Fibroblast of gingiva (primary cell): ENCODE measurements at places on chromosomes 1 and 21.

DNA sequence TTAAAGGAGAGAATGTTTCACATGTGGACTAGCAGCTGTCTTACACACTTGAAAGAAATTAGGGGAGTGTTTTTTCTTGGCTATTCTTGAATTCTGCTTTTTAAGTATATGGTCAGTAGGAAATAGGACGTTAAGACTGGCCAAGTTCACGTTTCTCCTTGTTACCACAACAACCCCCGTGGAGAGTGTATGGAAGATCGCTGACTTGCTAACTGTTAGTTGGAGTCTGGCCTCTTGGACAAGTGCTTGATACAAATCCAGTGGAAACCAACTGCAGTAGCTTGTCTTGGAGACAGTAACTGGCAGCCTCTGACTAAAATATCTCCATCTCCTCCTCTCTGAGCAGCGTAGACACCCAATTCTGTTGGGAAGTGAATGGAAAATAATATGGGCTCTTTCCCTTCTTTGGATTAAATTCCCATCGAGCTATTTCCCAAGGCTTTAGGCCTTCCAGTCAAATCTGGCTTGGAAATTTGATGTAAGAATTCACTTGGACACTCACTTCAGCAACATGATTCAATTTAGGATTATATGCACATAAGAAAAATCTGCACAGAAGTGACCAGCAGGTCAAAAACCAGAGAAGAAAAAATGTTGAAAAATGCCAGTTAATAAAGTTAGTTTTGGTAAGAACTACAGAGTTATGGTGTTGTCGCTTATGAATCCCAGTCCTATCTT is 3.6 kb upstream of the NFIA start:
- no peak for DNase-seq

DNA sequence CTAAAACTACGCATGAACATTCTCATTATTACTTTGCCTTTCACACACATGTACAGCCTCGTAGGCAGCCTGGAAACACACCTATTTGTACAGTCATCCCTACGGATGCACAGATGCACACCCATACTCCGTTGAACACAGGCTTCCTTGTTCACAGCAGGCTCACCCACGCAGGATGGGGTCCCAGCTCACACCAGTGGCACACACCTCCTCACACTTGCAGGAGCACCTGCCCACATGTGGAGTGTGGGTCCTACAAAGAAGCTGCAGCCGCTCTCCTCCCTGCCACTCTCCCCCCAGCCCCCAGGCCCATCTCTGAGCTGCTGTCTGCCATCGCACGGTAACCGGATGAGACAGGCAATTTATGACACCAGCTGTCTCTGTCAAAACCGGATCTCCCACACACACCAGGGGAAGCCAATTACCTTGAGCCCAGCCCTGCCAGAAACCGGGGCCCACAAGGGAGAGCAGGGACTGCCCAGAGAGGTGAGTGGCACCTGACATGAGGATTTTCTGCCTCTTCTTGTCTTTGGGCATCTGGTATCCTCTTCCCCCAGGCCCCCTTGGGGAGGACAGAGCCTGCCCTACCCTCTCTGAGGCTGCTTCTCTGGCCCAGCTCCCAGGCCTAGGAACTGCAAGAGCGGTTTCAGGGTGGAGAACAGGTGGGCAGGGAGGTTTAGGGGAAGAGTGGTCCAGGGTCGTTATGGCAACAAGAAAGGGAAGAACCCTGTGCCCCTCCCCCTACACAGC is 175.4 kb downstream of the IGSF21 start:
- no peak for DNase-seq

- DNase-seq = no peak
These were observed 173.6 kb downstream of the ZP4 start for GRCh38 chr1:237717106-237717505.

DNA sequence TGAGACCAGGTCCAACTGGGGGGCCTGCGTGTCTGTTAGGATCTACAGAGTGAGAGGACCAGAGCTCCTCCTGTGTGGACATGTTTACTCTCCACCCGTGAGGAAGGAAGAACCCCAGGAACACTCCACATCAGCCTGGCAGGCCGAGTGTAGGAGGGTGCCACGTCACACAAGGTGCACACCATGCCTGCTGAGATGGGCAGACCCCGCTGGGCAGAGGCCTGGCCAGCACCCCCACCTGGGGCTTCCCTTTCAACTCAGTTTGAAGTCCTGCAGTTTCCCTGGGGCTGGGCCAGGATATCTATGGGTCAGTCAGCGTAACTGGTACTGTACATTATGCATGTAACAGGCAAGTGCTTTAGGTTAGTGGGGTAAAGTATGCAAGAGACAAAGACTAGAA is 30.1 kb upstream of the PCBP3 start:
- DNase-seq = no peak

DNA sequence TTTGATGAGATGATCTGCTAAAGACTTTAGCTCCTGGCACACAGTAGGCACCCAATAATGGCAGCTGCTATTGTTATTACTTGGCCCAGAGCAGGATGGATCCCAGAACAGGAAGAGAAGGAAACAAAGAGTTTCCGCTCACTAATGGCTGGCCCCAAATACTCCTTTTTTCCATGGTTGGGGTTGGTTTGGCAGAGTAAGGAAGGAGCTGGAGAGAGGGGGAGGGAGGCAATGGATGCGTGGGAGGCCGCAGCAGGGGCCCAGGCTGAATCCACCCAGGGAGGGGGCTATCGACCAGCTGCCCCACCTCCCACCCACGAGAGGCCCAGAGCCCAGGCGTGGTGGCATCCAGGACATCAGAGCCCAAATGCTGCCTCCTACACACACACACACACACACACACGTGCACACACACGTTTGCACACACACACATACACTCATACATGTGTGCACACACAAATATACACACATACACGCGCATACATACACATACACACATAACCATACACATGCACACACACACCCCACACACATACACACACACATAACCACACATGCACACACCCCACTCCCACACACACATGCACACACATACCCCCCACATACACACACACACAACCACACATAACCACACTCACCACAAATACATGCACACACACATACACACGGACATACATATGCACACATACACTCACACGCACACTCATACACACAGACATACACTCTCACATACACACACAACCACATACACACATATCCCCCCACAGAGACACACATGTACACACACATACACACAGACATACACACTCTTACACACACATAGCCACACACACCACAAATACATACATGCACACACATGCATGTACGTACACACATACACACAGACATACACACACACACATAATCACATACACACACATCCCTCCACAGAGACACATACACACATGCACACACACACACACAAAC is 25.2 kb downstream of the C1QB start:
- DNase-seq = no peak

GRCh38 chr1:50548243-50548642 is 125.0 kb upstream of the DMRTA2 start:
- DNase-seq = no peak

DNA sequence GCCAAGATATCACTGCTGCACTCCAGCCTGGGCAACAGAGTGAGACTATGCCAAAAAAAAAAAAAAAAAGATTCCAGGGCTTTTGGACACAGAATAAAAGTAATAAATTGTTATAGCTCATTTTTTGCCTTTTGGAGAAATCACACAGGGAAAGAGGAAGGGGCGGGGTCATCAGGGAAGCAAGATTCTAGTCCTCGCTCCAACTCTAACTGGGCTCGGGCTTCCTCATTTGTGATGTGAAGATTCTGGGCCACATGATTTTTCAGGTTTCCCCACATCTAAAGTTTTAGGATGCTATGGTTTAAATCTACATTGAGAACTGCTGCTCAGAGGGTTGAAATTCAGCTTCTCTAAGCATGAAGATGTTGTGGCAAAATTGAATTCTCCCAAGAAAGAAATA is 179.3 kb upstream of the PLXNA2 start:
- no peak for DNase-seq

GRCh38 chr1:6329851-6330250 is 63.7 kb downstream of the ACOT7 start:
- DNase-seq = peak; percentile 63

DNA sequence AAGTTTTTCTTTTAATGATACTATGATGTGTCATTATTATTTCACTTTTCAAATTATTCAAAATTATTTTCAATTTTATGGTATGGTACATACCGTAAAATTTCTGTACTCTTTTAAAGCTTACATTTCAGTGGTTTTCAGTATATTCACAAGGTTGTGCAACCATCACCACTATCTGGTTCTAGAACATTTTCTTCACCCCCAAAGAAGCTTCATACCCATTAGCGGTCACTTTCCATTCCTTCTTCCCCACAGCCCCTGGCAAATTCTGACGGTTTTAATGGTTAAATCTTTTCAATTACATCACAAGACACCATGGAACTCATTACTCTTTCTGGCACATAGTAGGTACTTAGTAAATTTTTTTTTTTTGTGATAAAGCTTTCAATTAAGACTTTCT is 22.8 kb upstream of the ATP5PO start:
- DNase-seq = no peak

DNA sequence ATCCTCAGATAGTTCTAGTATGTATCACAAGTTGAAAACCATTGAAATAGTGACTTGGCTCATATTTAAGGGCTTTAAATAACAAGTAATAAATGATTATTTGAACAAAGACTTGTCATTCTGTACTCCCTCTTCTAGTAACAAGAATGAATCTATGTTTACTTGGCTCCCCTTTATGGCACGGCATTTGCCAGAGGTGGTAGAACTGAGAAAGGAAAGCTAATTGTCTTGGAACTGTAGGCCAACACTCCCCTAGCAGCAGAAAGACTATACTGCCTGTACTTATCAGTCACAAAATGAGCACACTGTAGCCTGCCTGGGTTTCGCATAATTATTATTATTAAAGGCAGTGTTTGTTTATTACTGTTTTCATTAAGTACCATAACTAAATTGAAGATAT is 29.6 kb upstream of the SMYD2 start:
- DNase-seq = no peak

GRCh38 chr1:27481994-27482620 is 7.9 kb downstream of the WASF2 start:
- no peak for DNase-seq

DNA sequence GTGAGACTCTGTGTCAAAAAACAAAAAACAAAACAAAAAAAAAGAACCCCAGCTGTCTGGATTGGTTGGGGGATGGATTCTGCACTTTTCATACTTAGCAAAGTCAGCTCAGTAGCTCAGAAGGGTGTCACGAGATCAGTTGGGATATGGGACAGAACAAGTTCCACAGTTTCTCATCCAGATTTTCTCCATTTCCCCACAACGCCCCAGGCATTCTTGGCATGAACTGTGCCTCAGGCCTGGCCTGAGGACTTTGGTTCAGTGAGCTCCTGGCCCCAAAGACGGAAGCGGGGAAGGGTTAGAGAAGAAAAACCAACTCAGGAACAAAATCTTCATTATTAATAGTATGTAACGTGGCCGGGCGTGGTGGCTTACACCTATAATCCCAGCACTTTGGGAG is 1.9 kb downstream of the AKR7A2 start:
- peak; percentile 54 for DNase-seq

GRCh38 chr1:243227622-243228021 is 27.5 kb downstream of the CEP170 start:
- no peak for DNase-seq

DNA sequence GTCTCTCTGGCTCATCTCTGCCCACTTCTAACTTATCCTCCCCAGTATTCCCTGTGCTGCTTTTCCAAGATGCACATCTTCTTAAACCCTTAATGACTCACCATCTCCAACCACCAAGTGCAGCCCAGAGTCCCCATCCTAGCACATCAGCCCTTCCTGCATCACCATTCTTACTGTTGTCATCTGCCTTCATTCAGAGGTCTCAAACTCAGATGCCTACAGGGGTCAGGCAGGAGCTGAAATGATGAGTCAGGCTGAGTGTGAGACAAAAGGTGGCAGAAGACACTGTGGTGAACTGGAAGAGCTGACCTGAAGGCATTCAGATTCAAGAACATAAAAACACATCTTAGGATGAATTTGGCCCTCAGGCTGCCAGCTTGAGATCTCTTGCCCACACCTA is 34.6 kb downstream of the OLFML2B start:
- no peak for DNase-seq

- DNase-seq = no peak
These were observed 2.6 kb downstream of the GPR161 start for GRCh38 chr1:168134132-168134531.

- DNase-seq = no peak
These were observed 36.7 kb downstream of the DHX9 start for GRCh38 chr1:182875889-182876288.

DNA sequence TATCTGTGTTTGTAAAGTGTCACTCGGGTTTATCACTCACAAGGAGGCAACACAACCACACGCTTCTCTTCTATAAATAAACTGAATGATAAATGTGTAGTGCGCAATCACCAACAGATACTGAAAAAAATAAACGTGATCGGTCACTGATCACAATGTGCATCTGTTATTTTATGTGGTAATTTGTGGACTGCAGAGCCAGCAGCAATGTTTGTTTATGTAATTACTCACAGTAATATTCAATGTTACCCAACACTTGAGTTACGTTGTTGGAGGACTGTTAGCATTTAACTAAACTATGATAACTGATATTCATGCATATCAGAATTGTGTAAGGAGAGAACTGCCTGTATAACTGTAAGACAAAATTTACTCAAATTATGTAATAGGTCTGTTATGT is 129.6 kb downstream of the USH2A start:
- DNase-seq = peak; percentile 75
